ENCODE measurements at places on chromosomes 13 and 19.

DNA sequence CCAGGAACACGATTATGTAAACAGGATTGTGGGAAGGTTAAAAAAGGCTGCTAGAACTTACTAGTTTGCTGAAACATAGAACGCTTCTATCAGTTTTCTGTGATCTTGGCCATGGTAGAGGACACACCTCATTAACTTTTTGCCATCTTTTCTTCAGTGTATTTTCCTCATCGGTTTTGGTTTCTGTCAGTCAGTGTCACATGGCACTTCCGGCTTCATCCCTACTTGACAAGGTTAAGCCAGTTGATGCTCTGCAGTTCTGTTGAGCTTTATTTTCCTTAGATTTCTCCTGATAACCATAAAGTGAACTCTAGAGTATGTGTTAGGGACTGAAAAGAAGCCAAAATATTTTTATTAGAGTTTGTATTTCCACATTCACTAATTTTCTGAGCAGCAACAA is 147.5 kb downstream of the NDFIP2 start:
- no peak for DNase-seq

DNA sequence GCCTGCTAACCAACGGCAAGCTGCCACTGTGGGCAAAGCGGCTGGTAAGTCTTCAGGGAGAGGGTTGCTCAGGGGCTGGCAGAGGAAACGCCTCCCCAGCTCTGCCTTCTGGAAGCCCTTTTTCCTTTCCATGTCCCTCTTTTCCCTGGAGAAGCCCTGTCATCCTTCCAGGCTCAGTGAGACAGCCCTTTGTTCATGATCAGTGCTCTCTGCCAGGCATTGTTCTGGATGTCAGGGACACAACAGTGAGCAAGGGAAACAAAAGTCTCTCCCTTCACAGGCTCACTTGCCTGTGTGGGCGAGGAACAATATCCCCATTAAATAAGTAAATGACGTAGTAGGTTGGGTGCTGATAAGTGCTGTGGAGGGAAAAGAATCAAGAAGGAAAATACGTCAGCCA is 13.9 kb upstream of the OVOL3 start:
- DNase-seq: no peak

- no peak for DNase-seq
These were observed 115.9 kb downstream of the TSHZ3 start for GRCh38 chr19:31233295-31233800.

- no peak for DNase-seq
These were observed 300.1 kb downstream of the TBC1D4 start for GRCh38 chr13:75181906-75182305.

- DNase-seq: no peak
These were observed 93.2 kb downstream of the LHFPL6 start for GRCh38 chr13:39509616-39510315.

- DNase-seq: no peak
These were observed 520.7 kb upstream of the NBEA start for GRCh38 chr13:34421347-34421719.

GRCh38 chr13:41048640-41049039 is 12.7 kb upstream of the WBP4 start:
- DNase-seq: no peak

DNA sequence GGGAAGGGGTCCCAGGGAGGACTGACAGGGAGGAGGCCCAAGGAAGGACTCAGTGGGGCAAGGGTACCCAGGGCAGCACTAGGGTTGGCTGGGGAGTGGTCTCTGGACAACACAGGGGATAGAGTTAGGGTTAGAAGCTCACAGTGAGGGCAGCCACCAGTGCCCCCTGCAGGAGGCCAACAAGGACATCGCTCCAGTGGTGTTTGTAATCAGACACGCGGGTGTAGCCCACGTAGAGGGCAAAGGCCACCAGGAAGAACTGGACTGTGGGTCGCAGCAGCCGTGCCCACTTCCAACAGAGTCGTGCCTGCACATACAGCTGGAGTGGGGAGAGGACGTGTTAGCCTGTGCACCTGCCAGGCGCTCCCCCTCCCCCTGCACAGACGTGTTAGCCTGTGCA is 9.2 kb downstream of the PLPP2 start:
- no peak for DNase-seq

DNA sequence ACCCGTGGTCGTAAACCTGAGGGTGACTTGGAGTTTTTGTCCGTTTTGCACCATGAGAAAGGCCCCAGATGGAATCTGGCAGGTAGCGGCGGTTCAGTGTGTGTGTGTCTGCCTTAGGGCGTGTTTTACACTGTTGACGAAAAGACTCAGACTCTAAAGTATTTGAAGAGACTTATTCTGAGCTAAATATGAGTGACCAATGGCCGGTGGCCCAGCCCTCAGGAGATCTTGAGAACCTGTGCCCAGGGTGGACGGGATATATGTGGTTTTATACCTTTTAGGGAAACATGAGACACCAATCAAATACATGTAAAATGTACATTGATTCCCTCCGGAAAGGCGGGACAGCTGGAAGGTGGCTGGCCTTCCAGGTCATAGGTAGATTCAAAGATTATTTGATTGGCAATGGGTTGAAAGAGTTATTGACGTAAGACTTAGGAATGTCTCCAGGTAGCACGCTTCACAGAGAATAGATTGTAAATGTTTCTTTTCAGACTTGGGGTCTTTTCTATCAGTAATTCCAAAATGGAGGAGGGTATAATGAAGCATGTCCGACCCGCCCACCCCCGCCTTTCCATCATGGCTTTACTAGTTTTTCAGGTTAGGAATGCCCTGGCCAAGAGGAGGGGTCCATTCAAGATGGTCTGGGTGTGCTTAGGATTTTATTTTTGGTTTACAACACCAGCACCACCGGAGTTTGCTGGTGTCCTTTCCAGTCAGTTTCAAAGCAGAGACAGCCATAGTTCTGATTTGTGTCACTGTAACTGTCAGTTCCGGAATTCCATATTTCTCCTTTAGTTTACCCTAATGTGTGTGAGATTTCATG is 1.0 kb upstream of the ZNF529 start:
- DNase-seq: no peak
